NCI-H1436 treated with DMSO at 0.1 percent for 48 hours (cell line): ENCODE measurements at places on chromosomes 16 and 17.

GRCh38 chr17:47301831-47302230 lies 21.9 kb upstream of the EFCAB13 start:
- DNase-seq: no peak

DNA sequence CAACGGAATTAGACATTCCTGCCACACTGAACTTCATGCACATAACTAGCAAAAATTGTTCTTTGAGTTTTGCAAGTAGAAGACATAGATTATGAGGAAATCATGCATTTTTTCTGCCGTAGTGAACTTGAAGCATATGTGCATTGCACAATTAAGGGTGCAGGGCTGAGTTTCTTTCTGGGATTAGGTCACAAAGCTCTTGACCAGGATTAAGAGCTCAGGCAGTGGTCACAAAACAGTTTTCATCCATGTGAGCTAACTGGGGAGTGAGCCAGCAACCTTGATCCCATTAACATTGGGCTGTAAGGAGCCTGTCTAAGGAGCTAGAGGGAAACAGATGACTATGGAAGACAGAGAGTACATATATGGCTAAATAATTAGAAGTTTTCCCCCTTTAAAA lies 143.7 kb downstream of the PMP22 start:
- no peak for DNase-seq

DNA sequence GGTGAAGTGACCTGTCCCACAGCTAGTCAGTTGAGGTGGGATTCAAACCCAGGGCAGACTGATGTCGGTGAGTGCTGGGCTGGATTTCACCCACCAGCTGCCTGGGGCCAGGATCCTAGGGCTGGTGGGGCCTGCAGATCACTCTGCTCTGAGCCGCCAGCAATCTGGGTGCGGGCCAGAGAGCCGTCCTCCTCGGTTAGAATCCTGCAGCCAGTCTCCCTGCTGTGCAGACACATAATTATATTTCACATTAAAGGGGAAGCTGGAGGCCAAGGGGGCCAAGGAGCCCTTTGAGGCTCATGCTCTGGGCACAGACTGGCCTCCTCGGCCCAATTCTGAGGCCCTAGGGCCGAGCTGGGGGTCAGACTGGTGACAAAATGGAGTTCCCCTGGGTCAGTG lies 996 bp upstream of the KCNJ12 start:
- DNase-seq: no peak

- DNase-seq: no peak
Measured at GRCh38 chr16:48961546-48961945, 320.1 kb downstream of the CBLN1 start.

- DNase-seq: no peak
Measured at GRCh38 chr17:63754046-63754445, 12.4 kb upstream of the STRADA start.

DNA sequence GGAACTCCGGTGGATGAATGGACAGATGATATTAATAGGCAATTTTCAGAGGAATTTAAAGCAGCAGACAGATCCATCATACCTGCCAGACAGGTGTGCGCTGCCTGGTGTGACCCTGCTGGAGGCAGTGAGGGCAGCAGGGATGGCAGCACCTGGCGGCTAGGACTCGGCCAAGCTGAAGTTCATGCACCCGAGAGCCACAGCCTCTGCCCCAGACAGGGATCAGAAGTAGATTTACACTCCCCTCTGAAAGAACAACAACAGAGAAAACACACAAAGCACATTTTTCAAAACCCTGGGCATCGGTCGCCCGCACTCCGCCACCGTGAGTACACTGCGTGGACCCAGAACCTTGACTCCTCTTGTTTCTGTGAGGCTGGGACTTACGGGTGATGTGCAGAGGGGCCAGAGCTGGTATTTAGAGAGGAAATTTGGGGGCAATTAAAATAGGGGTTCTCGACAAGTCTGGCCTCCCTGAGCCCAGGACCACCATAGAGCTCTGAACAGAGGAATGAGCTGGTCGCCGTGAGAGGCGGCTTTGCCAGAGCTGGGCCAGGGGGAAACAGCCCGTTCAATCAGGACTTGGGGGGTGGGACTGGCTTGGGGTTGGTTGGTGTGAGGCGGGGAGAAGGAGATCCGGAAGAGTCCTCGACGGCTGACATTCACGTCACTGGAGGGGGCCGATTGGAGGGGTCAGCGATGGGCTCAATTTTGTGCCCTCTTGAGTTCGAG lies 101.0 kb downstream of the METRNL start:
- no peak for DNase-seq

GRCh38 chr17:21425321-21425720 lies 49.2 kb downstream of the KCNJ12 start:
- DNase-seq: no peak

DNA sequence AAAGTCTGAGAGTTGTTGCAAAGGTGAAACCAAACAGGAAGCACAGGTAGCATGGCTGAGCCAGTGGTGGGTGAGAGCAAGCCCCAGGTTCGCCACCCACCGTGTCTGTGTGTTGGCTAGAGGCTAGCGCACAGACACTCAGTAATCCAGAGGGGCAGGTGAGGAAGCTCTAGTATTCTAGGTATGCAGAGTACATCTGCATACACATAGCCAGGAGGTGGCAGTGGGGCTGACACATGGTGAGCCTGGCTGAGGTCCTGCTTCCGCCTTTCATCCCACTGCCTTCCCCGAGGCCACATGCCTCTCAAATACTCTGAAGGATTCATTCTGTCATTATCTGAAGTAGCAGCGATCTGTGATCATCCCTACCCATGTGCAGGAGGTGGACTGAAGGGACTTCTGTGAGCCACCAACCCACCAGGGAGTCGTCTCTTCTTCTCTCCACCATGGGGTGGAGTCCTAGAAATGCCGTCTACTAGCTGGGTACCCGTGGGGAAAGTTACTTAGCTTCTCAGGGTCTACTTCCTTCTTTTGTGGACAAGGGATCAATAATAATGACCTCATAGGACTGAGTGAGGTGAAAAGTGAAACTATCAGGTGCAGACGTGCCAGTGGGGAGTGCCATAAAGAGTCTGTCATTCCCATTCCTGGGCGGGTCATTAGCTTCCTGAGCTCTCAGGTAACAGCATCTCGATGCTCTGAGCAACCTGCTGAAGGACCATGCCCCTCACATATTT lies 36.0 kb upstream of the ICAM2 start:
- no peak for DNase-seq

DNA sequence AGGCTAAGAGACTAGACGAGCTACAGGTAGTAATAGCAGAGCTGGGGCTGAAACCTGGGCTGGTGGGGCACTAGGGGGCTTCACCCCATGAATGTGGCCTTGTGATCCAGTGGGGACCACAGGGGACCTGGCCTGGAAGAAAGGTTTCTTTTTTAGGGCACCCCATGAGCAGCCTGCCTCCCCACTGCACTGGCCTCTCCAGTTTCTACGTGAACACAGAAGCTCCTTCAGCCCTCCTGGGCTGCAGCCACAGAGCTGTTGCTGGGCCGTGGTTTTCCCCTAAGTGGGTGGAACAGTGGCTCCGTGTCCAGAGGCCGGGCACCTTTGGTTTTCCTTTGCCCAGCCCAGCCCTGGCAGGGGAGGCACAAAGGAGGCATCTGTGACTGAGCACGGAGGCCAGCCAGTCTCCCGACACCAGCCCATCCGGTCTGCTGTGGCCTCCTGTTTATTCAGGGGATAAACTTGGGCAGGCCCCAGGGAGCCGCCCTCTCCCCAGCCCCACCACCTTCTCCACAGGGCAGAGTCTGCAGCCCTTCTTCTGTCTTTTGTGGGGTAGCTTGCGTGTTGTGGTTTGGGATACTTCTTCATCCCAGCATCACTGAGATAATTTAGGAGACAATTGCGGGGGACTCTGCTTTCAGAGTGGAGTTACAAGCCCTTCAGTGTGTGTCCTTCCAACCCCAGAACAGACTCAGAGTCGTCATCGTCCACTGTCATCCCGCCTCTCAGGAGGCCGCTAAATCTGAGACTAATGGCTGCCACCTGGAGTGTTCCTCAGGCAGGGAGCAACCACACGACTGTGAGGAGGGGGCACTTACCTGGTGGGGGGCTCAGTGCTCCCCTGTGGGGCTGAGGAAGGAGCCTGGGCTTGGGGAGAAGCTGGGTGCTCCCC lies 85.3 kb downstream of the RAB11FIP4 start:
- no peak for DNase-seq

- no peak for DNase-seq
Measured at GRCh38 chr16:67666032-67666551, 458 bp downstream of the ENKD1 start.

GRCh38 chr17:17122781-17123483 lies 80.7 kb downstream of the MPRIP start:
- DNase-seq: no peak

DNA sequence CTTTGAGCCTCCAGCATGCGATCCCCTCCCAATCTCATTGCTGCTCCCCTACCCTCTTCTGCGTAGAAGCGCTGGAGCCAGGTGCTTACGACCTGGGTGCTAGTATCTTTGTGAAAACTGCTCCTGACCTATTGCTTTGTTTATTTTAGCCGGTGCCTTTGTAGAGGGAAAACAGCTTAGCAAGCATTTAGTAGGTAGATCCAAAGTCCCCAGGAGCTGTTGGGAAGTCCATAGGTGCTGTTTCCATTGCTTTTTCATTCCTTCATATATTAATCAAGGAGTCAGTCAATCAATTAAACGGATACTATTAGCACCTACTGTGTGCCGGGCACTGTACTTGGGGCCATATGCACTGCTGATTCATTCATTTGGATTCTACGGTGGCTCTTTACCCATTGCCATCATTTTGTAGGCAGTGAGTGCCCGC lies 497.6 kb downstream of the WWOX start:
- no peak for DNase-seq

- DNase-seq: no peak
Measured at GRCh38 chr17:29949696-29950095, 8.3 kb downstream of the EFCAB5 start.

DNA sequence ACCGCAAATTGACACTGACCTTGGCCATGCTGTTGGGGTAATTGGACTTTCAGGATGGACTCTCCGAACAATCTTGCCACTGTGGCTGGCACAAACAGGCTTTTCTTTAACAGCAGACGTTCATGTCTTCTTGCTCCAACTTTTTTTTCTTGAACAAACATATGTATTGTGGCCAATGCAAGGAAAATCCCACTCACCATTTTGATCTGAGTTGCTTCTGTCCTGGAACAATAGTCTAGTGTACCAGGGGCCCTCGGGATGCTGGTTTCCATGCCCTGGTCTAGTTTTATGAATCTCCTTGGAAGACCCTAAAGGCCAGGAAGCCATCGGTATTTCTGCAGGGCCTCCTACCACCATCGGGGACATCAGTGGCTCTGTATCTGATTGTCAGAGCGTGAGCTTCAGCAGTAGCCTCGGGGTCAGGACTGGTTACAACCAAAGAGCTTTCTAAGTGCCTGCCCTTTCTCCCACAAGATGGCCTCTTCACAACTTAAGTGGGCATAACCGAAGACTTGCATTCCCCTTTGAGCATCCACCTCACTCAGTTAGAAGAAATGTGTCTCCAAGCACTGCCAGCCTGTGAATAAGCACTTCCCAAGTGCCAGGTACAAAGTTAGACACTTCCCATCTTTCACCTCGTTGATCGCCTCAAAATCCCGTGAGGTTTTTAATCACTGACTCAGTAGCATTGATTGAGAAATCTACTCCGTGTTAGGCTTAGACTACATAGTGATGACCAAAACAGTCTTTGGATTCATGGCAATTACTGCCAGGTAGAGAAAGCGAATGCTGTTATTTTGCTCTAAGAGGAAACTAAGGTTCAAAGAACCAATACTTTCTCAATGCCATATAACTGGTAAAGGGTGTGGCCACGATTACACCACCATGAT lies 87.0 kb upstream of the TBX2 start:
- no peak for DNase-seq

- no peak for DNase-seq
Measured at GRCh38 chr16:25270577-25270976, 12.9 kb upstream of the ZKSCAN2 start.
